Mesenchymal stem cell (in vitro differentiated cells and primary cell): ENCODE measurements at places on chromosomes 1 and 21.

GRCh38 chr1:117271959-117272358, 61.2 kb upstream of the VTCN1 start:
- no peak for DNase-seq

GRCh38 chr1:97499667-97500066, 421.2 kb downstream of the DPYD start:
- DNase-seq, result no peak

GRCh38 chr1:99647490-99647889, 1.6 kb downstream of the PALMD start:
- no peak for DNase-seq

GRCh38 chr1:90127288-90127953, 132.5 kb downstream of the ZNF326 start:
- no peak for DNase-seq

DNA sequence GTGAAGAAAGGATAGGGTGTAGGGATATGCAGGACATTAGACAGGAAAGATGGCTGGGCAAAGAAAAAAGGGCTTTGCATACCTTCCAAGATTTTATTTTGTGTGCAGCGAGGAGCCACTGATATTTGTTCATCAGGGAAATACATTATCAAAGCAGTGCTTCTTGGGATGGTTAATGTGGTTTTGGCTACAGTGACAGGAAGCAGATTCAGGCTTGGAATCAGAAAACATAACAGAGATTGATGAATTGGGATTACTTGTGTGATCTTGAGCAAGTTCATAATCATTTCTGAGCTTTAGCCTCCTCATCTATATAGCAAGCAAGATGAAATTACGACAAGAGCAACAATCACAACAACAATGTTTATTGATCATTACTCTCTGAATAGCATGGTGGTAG, 249.2 kb upstream of the SGIP1 start:
- DNase-seq, result no peak

GRCh38 chr21:42025376-42026081, 15.4 kb upstream of the ZBTB21 start:
- peak; percentile 62 for DNase-seq

DNA sequence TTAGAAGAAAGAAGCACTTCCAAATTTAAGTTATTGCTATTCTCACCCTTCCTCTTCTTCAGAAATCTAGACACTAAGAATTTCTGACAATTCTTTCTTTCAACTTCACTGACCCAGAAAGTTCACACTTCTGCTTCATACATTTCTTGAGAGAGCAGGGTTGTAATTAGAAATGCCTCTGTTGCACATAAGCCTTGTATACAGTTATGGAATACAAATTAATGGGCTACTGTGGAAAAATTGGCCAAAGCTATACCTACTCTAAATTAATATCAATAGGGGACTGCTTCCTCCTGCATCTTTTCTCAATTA, 1.5 kb downstream of the TNFSF18 start:
- DNase-seq, result no peak

GRCh38 chr1:41998250-41998649, 79.5 kb upstream of the HIVEP3 start:
- DNase-seq, result no peak

DNA sequence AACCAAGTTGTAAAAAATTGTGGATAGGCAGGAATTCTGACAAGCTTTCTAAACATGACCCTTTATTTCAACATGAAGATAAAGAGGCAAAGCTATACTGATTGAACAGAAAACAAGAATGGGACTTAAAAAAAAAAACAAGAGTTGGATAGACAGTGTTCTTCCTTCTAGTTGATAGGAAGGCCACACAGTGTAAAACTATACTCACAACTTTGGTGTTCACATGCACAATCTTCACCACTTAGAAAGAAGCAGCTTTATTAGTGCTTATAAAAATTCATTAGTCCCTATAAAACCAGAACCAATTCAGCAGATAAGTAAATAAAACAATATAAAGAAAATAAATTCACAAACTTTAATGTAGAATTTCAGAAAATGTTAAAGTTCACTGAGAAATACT, 101.8 kb downstream of the AKT3 start:
- no peak for DNase-seq

GRCh38 chr1:63537940-63538339, 14.6 kb downstream of the EFCAB7 start:
- DNase-seq, result peak; percentile 8

- DNase-seq, result no peak
Measured at GRCh38 chr1:185517808-185518419, 200.9 kb upstream of the IVNS1ABP start.
